ENCODE measurements at places on chromosomes 13 and 19.

DNA sequence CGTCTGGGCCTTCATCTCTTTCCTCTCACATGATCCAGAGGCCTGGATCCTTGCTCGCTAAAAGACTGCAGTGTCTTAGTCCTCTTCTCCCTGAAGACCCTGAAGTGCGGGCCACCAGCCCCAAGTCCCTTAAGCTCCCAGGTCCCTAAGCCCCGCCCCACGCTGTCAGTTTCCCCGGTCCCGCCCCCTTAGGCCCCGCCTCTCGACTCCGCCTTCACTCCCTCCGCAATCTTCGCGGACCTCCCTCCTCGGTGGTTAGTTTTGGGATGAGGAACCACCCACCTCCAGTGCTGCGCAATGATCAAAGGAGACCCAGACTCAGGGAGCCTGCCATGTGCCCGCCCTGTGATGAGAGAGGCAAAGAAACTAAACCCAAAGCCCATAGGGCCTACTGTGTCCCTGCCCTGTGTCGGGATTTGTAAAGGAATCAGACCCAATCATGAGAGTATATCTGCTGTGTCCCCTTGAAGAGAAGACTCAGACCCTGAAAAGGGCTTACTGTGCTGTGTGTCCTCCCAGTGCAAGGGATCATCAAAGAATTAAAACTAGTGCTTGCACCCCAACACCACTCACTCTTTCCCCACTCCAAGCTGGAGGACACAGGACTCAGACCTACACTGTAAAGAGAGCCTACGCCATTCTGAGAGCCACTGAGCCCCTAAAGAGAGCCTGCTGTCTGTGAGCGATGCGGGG, 3.0 kb upstream of the COX6B1 start:
- DNase-seq = peak; percentile 83

DNA sequence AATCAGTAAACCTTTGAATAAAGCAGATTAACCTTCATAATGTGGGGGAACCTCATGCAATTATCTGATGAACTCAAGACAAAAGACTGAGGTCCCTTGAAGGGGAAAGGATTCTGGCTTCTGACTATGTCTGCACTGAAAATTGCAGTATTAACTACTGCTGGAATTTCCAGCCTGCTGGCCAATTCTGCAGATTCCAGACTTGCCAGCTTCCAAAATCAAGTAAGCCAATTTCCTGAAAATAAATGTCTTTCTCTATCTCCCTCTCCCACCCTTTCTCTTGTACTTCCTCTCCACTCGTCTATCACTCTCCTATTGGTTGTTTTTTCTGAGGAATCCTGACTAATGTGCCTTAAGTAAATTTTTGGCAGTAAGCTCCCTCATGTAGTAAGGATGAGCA, 1479.9 kb upstream of the PRR20A start:
- DNase-seq = no peak

- no peak for DNase-seq
These were observed 16.5 kb downstream of the DPF1 start for GRCh38 chr19:38207543-38207942.

DNA sequence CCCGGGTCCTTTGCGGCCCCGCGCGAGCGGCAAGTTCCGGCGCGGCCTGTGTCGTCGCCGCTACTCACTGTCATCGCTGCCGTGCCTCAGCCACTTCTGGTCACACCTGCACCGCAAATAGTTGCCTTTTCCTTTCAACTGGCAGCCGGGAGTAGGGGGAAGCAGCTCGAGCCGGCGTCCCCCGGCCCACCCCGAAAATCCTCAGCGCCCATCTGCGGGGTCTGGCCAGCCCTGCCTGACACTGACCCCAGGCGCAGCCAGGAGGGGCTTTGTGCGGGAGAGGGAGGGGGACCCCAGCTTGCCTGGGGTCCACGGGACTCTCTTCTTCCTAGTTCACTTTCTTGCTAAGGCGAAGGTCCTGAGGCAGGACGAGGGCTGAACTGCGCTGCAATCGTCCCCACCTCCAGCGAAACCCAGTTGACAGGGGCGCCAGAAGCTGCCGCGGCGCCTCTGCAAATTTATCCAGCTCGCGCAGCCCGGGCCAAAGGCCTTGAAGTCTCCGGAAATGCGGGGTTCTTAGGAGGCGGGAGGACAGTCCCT, 1.7 kb downstream of the PDX1 start:
- no peak for DNase-seq

DNA sequence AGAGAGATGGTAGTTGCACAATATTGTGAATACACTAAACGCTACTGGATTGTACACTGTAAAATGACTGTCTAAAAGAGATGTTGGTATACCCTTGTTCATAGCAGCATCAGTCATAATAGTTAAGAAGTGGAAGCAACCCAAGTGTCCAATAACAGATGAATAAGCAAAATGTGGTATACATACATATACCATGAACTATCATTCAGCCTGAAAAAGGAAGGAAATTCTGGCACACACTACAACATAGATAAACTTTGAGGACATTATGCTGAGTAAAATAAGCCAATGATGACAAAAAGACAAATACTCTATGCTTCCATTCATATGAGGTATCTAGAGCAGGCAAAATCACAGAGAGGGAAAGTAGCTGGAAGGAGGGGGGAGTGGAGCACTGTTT, 16.0 kb downstream of the DZIP1 start:
- no peak for DNase-seq

DNA sequence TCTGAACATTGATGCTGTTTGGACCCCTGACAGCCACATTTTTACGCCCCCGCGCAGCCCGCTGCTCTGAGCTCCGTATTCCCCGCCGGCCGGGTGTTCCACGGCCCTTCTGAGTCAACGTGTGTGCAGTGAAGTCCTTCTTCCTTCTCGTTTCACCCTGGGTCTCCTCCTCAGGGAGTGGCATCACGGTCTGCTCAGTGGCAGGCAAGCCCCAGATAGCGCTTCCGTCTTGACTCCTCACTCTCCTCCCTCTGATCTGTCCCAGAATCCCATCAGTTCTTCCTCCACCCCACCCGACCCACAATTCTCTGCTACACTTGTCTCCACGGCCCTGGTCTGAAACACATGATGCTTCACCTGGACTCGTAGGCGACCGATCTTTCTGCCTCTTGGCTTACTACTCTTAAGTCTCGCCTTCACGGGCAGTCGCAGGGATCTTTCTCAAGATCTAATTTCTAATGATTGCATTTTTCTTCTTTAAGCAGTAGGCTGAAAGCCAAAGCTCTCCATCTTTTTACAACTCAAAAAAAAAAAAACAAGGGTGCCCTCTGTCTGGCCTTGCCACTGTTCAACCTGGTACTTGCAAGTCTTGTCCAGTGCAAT, 33.9 kb downstream of the CCNE1 start:
- DNase-seq = peak; percentile 10

- no peak for DNase-seq
These were observed 211.6 kb downstream of the DNAJC15 start for GRCh38 chr13:43235028-43235427.

- no peak for DNase-seq
These were observed 222.8 kb downstream of the PCDH20 start for GRCh38 chr13:61192826-61193225.

GRCh38 chr19:32895384-32895783, 25.8 kb upstream of the SLC7A9 start:
- peak; percentile 48 for DNase-seq

- no peak for DNase-seq
These were observed 2220.8 kb upstream of the PCDH20 start for GRCh38 chr13:63636316-63636993.

GRCh38 chr19:1825909-1826556, 14.0 kb upstream of the ATP8B3 start:
- peak; percentile 77 for DNase-seq

All from activated CD4-positive, alpha-beta T cell treated with anti-CD3 and anti-CD28 coated beads, Interleukin-2, amount 50 U/mL, for 16 hours (primary cell).